Amniotic stem cell (primary cell): ENCODE measurements at places on chromosomes 12 and 14.

- DNase-seq: no peak
These were observed 31.0 kb downstream of the ARF6 start for GRCh38 chr14:49923881-49924280.

DNA sequence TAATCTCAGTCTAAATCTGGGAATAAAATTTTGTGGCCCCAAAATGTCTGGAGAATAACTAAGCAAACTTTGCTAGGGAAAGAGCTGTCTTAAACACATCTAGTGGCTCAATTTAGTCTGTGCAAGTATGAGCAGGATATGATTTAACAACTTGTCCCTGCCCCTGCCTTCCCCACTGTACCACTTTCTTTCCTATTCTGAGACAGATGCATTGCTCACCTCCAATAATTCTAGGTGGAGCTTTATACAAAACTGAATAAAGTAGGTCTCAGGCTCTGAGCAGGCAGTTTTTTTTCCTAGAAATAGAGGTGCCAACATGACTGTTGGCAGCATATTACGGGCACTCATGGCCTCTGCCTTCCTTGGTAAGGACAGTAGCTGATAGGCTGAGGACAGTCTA lies 412.1 kb downstream of the DAD1 start:
- no peak for DNase-seq

DNA sequence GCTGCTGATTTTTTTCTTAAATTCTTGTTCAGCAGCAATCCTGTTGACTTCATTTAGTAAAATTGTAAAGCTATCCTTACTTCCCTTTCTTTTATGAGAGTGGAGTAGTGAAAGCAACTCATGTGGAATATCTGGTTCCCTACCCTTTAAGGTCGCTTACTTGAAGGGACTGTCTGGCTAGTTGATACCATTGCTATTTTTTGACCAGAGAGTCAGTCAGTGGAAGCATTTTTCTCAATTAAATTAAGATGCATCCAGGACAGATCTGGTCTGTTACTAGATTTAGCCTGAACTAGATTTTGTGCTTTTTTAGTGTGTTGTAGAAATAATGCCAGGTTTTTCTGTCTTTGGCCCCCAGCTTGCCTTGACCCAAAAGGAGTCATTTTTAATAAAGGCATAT lies 18.0 kb downstream of the TTC8 start:
- DNase-seq: no peak

GRCh38 chr14:94129758-94130414 lies 482 bp upstream of the IFI27L2 start:
- DNase-seq: no peak

- DNase-seq: no peak
These were observed 5.0 kb upstream of the NPAS3 start for GRCh38 chr14:32933629-32934072.

DNA sequence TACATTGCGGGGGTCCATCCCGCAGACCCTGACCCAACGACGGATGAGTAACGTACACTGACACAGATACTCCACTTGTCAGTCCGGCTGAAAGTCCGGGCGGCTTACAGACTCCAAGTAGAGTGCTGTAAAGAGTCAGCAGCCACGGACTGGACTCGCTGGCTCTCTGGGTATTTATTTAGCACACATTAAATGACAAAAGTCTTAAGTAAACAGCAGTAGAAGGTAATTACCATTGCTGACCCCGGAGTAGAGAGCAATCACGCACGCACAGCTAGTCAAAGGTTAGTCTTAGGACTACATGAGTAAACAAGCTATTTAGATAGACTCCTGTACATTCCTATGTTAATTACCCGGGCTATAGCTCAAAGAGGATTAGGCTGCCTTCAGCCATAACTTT lies 780.9 kb downstream of the RPS29 start:
- DNase-seq: no peak

GRCh38 chr14:99721792-99722516 lies 37.9 kb downstream of the CYP46A1 start:
- no peak for DNase-seq

GRCh38 chr14:92729634-92730358 lies 18.6 kb downstream of the LGMN start:
- no peak for DNase-seq

- no peak for DNase-seq
These were observed 142.8 kb upstream of the AMIGO2 start for GRCh38 chr12:47222520-47223030.

DNA sequence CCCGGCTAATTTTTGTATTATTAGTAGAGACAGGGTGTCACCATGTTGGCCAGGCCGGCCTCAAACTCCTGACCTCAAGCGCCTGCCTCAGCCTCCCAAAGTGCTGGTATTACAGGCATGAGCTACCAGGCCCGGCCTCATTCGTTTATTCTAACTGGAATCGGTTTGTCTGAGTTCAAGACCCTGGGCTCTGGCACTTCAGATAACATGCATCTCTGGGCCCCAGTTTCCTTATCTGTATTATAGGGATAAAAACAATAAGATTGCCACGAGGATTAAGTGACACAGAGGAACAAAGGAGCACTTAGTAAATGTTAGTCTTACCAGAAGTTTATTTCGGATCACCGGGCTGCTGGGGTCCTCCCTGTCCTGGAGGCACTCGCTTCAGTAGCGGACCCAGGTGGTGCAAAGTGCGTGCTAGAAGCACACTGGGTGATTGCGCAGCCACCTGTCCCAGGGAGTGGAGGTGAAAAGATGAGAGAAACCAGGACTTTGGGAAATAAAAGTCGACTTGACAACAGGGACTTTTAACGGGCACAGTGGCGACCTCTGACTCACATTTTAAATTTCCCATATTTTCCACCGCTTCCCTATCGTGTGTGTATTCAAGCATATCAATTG lies 37.5 kb downstream of the ACACB start:
- no peak for DNase-seq

- DNase-seq: no peak
These were observed 20.1 kb downstream of the SSH1 start for GRCh38 chr12:108837239-108837638.

DNA sequence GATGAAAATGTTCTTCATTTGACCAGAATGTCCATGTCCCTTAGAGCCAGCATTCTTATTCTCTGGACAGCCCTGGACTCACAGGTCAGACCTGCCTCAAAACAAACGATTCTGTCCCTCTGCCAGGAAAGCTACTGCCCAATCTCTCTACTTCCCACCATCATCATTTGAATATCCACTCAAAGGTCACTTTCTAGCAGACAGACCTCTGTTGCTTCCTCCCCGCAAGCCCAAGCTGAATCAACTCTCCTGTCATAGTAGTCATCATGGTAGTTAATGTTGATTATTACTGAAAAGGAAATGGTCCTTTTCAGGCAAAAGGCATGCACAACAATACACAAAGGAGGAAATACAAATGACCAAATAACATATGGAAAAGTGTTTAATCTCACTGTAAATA lies 39.6 kb upstream of the CPM start:
- no peak for DNase-seq

- no peak for DNase-seq
These were observed 18.4 kb downstream of the FGD6 start for GRCh38 chr12:95198914-95199313.
